NCI-H146 (cell line): ENCODE measurements at places on chromosomes 13 and 19.

GRCh38 chr19:36265856-36266374, 51.0 kb downstream of the ZNF146 start:
- no peak for DNase-seq

GRCh38 chr13:31699650-31700049, 39.7 kb upstream of the RXFP2 start:
- DNase-seq: no peak

DNA sequence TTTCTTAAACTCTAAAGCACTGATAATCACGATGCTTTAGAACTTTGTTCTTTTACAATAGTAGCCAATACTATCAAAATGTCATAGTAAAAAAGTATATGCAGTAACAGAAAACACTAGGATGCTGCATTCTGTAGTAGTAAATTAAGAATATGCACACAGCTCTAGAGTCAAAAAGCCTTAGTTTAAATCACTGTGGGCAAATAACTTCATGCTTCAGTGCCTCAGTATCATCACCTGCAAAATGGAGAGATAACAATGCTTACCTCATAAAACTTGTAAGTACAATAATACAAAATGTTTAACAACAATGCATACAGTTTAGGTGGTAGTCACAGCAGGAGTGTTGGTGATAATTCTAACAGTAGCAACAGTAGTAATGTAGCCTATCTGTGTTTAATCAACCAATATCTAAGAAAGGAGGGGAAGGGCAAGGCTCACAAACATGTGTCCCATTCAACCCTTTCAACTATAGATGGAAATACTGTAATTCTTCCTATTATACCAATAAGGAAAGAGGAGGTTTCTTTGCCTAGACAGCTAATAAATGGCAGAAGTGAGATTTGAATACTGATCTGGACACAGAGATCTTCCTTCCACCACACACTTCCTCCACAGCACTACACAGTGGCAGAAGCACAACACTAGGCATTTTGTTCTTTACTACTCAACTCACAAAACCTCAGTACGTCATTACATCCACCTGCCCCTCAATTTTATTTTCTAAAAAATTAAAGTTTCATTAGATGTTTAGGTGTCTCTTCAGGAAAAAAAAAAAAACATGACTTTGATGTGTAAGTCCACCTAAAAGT, 4.6 kb downstream of the RBM26 start:
- DNase-seq: peak; percentile 29

- DNase-seq: no peak
Measured at GRCh38 chr13:30647824-30648521, 30.3 kb downstream of the USPL1 start.

- peak; percentile 62 for DNase-seq
Measured at GRCh38 chr13:25046985-25047511, 48.9 kb upstream of the PABPC3 start.

DNA sequence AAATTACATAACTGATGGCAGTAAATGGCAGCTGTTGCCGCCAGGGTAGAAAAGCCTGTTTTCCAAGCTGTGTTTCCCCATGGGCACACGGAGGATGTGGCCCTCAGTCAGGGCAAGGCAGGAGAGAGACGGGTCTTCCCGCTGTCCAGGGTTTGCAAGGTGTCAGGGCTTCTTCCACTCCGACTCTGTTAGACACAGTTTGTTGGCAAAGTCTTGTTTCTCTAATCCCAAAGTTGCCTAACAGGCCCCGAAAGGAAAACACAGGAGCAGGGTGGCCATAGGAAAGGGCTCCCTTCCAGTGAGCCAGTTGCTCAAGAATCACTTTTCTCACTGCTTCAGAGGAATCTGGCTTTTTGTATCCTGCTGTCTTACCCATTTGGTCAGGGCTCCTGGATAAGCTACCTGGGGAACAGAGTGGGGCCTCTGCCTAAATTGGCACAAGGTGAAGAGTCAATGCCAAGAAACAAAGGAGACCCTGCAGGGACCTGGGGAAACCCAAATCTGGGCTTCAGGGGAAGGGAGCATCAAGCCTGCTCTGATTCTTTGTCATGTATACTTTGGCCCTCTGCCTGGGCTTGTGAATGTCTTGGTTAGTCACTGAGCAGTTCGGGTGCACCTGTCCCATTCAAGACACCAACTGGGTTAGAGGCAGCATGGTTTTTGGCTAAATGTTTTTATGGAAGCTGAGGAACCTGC, 29.0 kb upstream of the CXCL17 start:
- DNase-seq: no peak

DNA sequence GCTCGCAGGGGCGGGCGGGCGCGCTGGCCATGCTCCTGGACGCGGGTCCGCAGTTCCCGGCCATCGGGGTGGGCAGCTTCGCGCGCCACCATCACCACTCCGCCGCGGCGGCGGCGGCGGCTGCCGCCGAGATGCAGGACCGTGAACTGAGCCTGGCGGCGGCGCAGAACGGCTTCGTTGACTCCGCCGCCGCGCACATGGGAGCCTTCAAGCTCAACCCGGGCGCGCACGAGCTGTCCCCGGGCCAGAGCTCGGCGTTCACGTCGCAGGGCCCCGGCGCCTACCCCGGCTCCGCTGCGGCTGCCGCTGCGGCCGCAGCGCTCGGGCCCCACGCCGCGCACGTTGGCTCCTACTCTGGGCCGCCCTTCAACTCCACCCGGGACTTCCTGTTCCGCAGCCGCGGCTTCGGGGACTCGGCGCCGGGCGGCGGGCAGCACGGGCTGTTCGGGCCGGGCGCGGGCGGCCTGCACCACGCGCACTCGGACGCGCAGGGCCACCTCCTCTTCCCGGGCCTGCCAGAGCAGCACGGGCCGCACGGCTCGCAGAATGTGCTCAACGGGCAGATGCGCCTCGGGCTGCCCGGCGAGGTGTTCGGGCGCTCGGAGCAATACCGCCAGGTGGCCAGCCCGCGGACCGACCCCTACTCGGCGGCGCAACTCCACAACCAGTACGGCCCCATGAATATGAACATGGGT, 599 bp downstream of the ZIC2 start:
- peak; percentile 74 for DNase-seq
